ENCODE measurements at places on chromosomes 1 and 21.

GRCh38 chr1:227540170-227541098 is 22.9 kb upstream of the ZNF678 start:
- no peak for DNase-seq

- no peak for DNase-seq
Measured at GRCh38 chr1:43564551-43565348, 34.1 kb downstream of the PTPRF start.

- no peak for DNase-seq
Measured at GRCh38 chr1:229087339-229087738, 183.6 kb upstream of the RAB4A start.

DNA sequence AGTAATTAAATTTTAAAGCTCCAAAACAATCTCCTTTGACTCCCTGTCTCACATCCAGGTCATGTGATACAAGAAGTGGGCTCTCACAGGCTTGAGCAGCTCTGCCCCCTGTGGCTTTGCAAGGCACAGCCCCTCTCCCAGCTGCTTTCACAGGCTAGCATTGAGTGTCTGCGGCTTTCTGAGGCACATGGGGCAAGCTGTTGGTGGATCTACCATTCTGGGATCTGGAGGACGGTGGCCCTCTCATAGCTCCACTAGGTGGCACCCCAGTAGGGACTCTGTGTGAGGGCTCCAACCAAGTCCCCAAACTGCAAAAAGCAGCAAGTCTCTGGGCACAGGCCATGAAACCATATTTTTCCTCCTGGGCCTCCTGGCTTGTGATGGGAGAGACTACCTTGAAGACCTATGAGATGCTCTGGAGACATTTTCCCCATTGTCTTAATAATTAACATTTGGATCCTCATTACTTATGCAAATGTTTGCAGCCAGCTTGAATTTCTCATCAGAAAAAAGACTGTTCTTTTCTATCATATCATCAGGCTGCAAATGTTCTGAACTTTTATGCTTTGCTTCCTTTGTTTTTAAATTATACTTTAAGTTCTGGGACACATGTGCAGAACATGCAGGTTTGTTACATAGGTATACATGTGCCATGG is 554.1 kb upstream of the OLFM3 start:
- peak; percentile 1 for DNase-seq

- DNase-seq: no peak
Measured at GRCh38 chr1:65009724-65010420, 43.5 kb upstream of the JAK1 start.

GRCh38 chr1:27773826-27774445 is 917 bp downstream of the STX12 start:
- no peak for DNase-seq

GRCh38 chr1:119715542-119715941 is 3.8 kb downstream of the PHGDH start:
- no peak for DNase-seq

- DNase-seq: no peak
Measured at GRCh38 chr1:212344905-212345304, 59.7 kb downstream of the PPP2R5A start.

GRCh38 chr1:173295391-173295790 is 88.3 kb upstream of the TNFSF4 start:
- no peak for DNase-seq

DNA sequence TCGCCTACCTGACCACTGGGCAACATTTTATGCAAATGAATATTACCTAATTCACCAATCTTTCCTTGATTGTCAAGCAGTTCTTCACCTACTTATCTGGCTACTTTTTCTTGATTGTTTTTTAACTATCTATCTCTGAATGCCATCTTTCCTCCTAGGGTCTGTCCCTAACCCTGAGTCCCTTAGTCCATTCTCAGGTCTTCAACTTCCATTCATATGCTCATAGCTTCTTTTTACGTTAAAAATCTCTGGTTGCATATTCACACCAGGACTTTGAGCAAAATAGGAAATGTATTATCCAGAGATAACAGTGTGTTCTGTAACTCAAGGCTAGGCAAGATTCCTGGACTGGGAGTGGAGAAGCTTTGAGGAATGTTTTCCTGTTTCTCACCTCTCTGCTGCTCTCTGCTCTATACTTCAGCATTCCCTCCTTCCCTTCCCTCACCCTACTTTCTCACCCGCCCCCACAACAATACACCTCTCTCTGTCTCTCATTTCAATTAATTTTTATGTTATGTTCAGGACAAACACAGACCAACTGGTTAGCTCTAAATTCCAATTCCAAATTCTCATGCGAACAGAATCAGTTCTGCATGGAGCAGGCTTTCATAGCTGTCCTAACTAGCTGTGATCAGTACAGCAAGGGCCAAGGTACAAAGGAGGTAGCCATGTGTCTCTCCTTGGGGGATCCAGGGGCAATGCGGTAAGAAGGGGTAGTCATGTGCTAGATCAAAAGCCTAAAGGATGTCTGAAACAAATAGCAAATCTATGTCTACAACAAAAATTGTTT is 278.4 kb downstream of the USH2A start:
- DNase-seq: no peak

GRCh38 chr1:76835203-76835602 is 32.1 kb upstream of the ST6GALNAC5 start:
- DNase-seq: peak; percentile 43

GRCh38 chr21:34023691-34024373 is 49.5 kb upstream of the MRPS6 start:
- DNase-seq: no peak

- no peak for DNase-seq
Measured at GRCh38 chr1:93106226-93106625, 27.1 kb downstream of the MTF2 start.

- peak; percentile 23 for DNase-seq
Measured at GRCh38 chr1:10252508-10252907, 42.1 kb downstream of the KIF1B start.

GRCh38 chr1:182135946-182136345 is 74.4 kb upstream of the ZNF648 start:
- DNase-seq: no peak

DNA sequence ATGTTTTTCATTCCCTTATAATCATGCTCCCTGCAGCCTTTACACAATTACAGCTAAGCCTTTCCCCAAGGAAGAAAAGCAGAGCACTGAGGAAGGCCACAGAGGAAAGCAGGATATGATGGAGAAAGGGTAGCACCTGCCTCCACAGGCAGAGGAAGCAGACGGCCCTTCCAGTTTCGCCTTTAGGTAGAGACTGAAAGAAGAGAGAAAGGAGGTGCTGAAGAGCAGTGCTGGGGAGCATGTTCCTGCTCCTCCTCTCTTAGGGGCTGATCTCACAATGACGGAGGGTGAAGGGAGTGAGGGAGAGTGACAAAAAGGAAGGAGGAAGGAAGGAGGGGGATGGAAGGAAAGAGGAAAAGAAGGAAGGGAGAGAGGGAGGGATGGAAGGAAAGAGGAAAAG is 41.1 kb downstream of the SUSD4 start:
- no peak for DNase-seq

- DNase-seq: no peak
Measured at GRCh38 chr1:177307771-177308170, 137.0 kb downstream of the BRINP2 start.
